Glomerular endothelial cell (primary cell): ENCODE measurements at places on chromosomes 1 and 21.

DNA sequence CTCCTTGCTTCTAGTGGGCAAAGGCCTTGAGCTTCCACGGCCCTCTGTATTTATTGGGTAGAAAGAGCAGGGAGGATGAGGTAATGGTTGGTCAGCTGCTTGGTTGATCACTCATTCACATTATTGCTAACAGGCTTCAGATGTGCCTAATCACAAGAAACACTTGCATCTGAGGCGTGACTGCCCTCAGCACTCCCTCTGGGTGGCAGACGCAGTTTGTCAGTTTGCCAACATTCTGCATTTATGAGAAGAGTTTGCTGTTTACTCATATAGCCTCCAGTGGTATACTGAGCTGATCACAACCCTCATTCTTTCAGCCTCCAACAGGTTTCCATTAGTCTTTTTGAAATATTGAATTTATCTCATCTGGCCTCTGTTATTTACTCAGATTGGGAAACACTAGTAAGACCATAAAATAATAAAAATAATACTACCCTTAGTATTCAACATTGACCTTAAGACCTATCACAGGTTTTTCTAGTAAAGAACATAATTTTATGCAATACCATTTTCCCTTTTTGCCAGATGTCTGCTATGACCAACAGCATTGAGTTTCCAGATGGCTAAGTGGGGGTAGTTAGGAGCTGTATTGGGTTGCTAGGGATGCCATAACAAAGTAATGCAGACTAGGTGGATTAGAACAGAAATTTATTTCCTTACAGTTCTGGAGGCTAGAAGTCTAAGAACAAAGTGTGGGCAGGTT lies 53.3 kb downstream of the PTGFR start:
- DNase-seq, result no peak

- no peak for DNase-seq
These were observed 3.3 kb upstream of the HES5 start for GRCh38 chr1:2533365-2533764.

DNA sequence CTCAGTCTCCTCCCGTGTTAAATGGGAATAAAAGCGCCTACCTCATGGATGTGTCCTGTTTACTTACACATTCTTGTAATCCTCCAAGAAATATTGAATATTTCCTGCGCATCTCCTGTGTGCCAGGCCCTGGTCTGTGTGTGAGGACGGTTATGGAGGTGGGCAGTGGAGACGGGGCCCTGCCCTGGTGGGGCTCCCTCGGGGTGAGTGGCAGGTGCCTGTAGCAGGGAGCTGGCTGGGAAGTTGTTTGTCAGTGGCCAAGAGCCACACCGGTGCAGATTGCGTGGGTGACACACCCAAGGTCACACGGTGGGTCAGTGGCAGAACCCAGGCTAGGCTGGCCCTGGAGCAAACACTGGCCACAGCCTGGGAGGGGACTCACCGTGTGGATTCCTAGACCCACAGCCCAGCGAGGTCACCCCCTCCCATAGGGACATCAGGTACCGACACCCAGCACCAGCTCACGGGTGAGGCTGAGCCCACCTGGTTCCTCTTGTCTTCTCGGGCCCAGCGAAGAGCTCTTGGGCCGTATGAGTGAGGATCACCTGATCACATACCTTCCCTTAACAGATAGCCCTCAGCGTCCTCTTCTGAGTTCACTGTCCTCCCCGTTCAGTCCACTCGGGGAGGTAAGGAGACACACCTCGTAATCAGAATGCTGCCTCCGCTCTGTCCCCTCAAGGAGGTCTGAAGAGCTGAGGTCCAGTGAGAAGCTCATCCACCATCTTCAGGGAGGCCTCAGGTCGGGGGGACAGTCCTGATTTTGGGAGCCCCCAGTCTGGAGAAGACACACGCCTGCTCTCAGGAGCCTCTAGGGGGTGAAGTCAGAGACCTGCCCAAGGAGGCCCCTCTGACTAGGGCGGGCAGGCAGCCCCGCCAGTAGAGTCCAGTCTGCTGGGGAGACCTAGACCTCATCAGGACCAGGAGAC lies 349.6 kb downstream of the MATN1 start:
- DNase-seq, result no peak

DNA sequence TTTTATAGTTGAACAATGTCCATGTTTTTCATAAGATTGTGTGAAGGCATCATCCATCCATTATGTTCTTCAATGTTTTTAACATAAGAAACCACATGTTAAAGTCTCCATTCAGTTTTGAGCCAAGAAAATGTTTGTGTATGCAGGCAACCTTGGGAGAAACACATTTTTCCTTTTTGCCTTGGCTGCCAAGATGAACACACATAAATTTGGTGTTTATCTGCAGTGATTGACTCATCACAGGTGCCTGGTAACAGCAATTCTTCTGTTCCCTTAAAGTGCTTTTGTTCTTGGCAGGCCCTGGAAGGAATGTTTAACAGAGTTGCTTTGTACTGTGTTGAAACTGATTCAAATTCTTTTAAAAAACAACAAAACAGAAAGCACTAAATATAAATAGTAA lies 709.9 kb upstream of the ADGRL4 start:
- DNase-seq, result peak; percentile 75
